ENCODE measurements at places on chromosomes 2 and 18. TPM values are rescaled to one million over a fixed set of nuclear protein-coding genes. Genes with fewer than 3 reads are reported as not detected.

Gene NCKAP5
- 0.87 TPM for total RNA-seq

Gene MYCN
- total RNA-seq: 0.17 TPM

Gene SIX2
- 35.0 TPM for total RNA-seq

Gene PSMG2
- 48.8 TPM for total RNA-seq

Gene LHCGR
- total RNA-seq: not detected

Gene GKN2
- not detected for total RNA-seq

Gene LYPD6
- 0.82 TPM for total RNA-seq

GRCh38 chr2:96773922-96774321, 13.2 kb downstream of the CNNM4 start:
- no peak for DNase-seq

GRCh38 chr2:60371219-60371618, 182.2 kb downstream of the BCL11A start:
- no peak for DNase-seq

DNA sequence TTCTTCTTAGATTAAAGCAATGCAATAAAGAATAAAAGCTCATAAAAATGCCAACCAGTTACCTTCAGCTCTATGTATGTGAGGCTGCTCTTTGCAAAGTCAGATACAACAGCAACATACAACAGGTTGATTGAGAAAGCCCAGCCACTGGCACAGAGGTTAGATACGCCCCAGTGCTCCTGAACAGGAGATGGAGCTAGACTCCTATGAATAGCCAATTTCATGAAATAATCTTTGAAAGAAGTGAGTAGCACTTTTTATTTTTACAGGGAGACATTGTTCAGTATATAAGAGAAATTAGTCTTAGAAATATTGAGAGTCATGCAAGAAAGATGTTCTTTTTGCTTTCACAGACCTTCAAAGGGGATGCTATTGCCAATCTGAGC, 362.4 kb upstream of the MEX3C start:
- no peak for DNase-seq

- no peak for DNase-seq
Observed at GRCh38 chr18:25223899-25224886, 127.8 kb downstream of the ZNF521 start.

GRCh38 chr2:212995920-212996319, 155.5 kb downstream of the IKZF2 start:
- DNase-seq: no peak

DNA sequence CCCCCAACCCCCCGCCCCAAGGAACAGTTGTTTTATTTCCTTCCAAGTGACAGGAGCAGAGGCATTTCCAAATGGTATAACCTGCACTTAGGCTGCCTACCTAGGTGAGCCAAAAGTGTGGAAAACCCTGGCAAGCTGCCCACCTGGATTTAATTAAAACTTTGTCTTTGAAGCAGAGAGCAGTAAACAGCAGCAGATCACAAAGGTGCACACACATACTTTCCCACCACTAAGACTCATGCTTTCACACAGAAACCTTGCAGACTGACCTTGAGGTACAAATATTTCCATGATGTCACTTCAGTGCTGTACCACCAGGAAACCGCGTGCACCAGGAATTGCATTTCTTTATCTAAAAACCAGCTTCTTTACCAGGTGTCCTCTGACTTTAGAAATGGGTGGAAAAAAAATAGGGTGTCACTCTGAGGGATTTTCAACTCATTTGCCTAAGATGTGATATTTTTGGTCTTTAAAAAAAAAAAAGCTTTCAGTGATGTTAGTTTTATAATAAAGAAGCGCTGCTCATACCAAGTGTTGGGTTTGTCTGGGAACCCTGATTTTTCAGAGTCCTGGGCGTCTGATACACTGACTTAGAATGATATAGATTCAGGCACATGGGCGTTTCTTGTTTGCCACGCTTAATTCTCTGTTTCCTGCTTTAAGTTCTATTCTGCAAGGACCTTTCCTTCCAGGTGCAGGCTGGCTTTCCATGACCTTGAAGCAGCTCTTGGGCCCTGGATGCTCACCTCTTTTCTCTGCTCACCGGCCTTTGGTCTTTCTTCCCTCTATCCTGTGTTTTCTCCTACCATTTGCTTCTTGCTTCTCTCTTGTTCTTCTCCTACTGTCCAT, 70.7 kb upstream of the BCL2L11 start:
- DNase-seq: no peak

DNA sequence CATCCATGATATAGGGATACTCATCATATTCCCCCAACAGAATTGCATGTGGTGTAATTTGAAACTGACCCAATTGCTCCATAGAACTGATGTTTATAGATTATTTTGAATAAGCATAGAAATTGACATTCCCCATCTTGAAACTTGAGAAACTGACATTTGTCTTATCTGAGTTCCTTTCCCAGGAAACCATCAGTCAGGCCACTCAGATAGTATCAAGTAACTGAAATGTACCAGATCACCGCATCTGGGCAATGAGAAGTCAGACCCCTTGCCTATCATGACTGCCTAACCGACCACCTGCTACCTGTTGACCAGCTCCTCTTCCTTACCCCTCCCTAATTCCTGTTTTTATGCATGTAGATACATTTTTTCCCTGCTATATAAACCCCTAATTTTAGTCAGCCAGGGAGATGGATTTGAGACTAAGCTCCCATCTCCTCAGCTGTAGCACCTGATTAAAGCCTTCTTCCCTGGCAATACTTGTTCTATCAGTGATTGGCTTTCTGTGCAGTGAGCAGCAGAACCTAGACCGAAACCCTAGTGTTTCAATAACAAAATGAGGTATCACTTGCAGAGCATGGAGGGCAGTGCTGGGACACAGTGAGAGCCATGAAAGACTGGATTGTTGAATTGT, 274.5 kb downstream of the LPIN1 start:
- DNase-seq: no peak

DNA sequence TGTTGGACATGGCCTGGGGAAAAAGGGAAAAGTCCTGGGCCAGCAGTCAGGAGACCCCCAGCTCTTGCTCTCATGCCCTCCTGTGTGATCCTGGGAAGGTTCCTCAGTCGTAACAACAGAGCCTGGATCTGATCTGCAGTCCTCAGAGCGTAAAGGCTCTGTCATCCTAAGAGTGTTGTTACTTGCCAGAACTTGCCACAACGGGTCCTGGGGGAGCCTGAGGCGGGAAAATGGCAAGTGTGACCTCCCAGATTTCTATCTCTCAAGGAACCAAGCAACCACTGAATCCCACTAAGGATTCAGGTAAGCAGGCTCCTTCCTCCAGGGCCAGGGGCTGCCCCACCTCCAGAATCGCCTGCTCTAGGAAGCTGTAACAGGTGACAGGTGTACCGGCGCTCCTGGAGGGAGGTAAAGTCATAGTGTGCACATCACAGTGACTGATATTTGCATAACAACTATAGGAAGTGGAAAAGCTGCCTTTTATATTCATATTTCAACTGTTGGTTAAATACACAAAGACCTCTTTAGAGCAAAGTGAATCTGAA, 18.4 kb downstream of the HS1BP3 start:
- DNase-seq: peak; percentile 46

DNA sequence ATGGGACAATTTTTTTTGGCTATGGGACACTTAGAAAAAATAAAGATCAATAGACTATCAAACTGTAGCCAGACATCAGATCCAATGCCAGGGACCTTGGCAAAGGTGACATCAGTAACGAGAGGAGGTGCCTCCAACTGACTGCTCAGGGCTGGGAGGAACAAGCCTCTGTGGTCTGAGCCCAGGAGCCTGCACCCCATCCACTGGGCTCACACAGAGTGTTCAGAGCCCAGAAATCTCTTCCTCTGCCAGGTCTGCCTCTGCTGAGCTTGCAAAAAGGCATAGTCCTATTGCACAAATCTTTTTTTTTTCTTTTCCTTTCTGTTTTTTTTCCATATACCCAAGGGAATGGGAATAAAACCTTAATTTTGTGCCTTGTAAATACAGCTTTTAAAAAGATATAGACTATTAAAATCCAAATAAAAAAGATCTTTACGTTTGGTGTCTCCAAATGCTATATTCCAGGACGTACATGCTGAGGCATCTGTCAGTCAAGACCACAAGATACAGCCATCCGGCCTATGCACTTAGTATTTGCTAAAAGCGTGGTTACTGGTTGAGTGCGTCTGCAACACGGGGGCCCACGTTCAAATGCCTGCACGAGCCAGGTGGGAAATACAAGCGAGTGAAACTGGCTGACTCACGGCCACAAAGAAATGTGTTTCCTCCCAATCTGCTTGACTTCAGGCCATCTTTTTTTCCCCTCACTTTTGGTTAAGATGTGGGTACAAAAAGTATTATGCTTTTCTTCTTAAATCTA, 7.8 kb upstream of the ARHGAP25 start:
- no peak for DNase-seq

GRCh38 chr18:27901424-27902226, 275.3 kb downstream of the CDH2 start:
- no peak for DNase-seq

GRCh38 chr2:53987336-53987921, 16.6 kb upstream of the PSME4 start:
- no peak for DNase-seq

DNA sequence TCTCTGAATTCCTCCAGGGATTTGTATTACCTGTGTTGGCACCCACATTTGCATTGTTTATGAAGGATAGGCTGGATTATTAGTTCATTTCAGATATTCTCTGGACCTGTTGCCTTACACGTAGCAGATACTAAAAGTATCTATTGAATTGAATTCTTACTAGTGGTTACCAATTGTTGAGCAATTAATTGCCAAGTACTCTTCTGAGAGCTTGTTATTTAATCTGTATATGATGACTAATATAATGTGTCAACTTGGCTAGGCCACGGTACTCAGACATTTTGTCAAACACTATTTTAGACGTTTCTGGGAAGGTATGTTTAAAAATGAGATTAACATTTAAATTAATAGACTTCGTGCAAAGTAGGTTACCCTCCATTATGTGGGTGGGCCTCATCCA, 2.5 kb upstream of the SPP2 start:
- DNase-seq: no peak

GRCh38 chr18:50694147-50694546, 125.7 kb downstream of the MRO start:
- no peak for DNase-seq

DNA sequence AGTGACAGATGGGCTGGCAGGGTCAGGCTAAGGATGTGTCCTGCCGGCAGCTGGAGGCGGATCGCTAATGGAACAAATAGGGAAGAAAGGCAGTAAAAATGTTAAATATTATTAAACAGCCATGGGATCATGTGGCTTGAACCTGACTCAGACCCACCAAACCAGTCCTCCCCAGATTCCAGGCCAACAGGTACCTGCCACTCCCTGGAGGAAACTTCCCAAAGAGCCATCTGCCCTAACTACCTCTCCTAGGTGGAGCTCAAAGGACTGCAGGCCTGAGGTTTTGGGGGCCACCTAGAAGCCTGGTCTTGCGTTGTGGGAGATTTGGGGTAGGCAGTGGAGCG, 34.3 kb downstream of the CIB4 start:
- no peak for DNase-seq

- no peak for DNase-seq
Observed at GRCh38 chr2:145110668-145111356, 590.9 kb upstream of the ZEB2 start.

DNA sequence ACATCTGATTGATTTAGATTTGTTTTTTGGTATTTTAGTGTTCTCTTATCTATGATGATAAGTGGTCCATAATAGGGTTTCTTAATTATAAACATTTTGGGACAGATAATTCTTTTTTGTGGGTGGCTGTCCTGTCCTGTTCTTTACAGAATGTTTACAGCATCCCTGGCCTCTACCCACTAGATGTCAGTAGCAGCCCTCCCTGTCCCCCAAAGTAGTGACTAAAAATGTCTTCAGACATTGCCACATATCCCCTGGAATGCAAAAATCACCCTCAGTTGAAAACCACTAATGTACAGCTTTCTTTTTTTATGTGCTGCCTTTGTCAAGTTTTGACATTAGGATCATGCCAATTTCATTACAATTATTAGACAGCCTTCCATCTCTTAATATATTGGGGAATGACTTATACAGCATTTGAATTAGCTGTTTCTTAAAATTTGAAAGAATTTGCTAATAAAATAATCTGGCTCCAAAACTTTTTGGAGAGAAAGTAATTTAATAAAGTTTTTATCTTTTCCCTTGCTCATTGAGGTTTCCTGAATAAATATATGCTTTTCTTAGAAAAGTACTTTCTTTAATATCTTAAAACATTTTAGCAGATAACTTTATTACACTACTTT, 19.5 kb downstream of the WIPF1 start:
- DNase-seq: no peak

GRCh38 chr18:54824761-54825160, 3.5 kb upstream of the RAB27B start:
- DNase-seq: no peak

DNA sequence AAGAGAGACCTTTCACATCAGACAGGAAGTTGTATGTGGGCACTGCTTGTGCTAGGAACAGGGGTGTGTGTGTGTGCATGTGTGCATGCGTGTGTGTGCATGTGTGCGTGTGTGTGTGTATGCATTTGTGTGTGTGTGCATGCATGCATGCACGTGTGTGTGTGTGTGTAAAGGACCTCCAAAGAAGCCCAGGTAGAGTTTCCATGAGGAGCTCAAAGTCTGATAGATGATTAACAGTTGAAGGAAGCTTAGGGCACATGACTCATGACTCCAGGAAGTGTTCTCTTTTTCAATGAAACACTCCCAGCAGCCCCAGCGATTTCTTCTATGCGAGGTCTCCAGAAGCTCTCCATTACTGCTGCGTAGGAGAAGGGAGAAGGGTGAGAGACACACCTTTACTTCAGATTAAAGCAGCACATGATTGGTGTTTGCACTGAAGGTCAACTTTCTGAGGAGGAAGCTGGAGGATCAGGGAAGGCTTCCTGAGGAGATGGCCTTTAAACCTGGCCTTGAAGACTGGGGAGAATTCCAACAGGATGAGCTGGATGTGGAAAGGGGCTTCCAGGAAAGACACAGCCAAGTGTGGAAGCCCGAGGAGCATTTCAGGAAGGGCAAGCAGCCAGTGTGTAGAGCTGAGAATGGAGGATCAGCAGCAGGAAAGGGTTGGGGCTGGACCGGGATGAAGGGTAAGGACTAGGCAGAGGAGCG, 77.7 kb downstream of the SMAD4 start:
- no peak for DNase-seq

GRCh38 chr2:75545922-75546321, 14.8 kb downstream of the EVA1A start:
- no peak for DNase-seq

GRCh38 chr2:28662468-28663181, 89.0 kb upstream of the PPP1CB start:
- DNase-seq: no peak

- no peak for DNase-seq
Observed at GRCh38 chr2:37585295-37585908, 86.0 kb downstream of the CDC42EP3 start.

- DNase-seq: no peak
Observed at GRCh38 chr2:66582104-66582986, 147.4 kb downstream of the MEIS1 start.

DNA sequence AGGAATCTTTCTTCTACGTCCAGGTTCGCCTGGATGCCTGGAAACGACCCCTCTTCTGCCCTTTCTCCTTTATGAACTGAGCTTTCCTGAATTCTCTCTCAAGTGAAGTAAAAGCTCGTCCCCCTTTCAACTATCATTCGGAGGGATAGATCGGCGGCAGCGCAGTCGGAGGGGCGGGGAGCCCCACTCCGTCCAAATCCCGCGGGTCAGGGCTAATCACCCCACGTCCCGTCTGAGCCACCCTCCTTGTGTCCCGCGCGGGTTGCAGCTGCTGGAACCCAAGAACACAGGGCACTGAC, 367 bp downstream of the FBXO48 start:
- DNase-seq: no peak
